Activated T-helper 1 cell treated with anti-CD3 and anti-CD28 coated beads, Interleukin-2, amount 50 U/mL, for 16 hours (primary cell): ENCODE measurements at places on chromosomes 5 and 9.

GRCh38 chr9:98929895-98930341 is 13.8 kb upstream of the COL15A1 start:
- DNase-seq = no peak

DNA sequence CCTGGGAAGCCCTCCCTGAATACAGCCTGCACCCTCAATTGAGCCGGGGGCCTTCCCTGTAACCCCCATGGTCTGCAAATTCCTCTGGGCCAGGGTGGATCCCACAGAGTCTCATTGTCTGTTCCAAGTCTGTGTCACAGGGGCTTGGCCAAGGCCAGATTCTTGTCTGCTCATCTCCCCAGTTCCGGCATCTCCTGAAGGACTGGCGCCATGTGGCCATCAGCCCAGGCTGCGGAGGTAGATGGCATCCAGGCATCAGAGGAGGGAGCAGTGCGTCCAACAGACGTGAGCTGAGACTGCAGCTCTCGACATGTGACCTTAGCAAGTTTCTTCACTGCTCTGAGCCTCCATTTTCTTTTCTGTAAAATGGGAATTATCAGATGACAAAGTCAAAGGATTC is 37.3 kb upstream of the RPL26L1 start:
- no peak for DNase-seq

GRCh38 chr5:122110987-122111386 is 18.4 kb upstream of the ZNF474 start:
- DNase-seq = no peak

DNA sequence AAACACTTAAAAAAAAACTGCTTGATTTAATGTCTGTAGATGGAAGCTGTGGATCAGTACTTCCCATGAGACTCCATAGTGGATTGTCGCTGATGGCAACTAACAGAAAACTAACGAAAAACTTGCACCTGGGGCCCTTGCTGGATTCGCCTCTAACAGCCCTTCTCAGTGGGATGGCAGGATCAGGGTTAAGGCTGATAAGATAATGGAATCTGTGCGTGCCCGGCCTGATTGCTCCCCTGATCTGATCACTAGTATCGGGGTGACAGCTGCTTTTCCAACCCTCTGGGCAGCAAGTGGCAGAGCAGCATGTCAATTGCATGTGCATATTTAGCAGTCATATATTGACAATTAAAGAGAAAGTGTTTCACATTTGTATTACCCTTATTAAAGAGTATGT is 185.8 kb upstream of the ELAVL2 start:
- DNase-seq = no peak

DNA sequence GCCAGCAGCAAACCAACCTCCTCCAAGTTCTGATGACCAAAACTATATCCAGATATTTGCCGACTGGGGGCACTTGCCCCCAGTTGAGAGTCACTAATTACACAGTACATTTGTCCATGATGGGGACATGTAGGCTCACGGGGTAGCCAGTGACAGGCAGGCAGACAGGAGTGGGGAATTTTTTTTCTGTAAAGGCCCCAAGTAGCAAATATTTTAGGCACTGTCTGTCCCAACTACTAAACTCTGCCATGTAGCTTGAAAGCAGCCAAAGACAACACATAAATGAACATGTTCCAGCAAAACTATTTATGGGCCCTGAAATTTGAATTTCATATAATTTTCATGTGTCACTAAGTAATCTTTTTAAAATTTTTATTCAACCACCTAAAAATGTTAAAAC is 80.7 kb downstream of the GRIA1 start:
- DNase-seq = no peak

DNA sequence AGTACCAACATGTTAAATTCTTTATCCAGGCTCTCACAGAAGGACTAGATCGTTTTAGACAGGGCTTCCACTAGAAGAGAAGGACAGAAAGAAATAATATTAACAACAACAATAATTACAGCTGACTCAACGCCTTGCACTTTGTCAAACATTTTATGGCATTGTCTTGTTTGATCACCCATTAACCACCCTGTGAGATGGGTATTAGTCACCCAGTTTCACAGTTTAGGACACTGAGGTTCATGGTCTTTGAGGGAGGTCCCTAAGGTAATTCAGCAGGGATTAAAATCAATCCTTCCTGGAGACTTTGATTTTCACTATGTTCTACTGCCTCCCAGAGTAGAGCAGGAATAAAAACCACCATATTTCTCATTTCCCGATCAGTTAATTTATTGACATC is 51.4 kb upstream of the BNC2 start:
- DNase-seq = no peak

GRCh38 chr9:33104401-33104800 is 27.9 kb upstream of the SMU1 start:
- DNase-seq = no peak

GRCh38 chr5:173480896-173481295 is 135.6 kb downstream of the BOD1 start:
- DNase-seq = no peak

GRCh38 chr5:156208271-156208670 is 118.7 kb upstream of the SGCD start:
- no peak for DNase-seq

DNA sequence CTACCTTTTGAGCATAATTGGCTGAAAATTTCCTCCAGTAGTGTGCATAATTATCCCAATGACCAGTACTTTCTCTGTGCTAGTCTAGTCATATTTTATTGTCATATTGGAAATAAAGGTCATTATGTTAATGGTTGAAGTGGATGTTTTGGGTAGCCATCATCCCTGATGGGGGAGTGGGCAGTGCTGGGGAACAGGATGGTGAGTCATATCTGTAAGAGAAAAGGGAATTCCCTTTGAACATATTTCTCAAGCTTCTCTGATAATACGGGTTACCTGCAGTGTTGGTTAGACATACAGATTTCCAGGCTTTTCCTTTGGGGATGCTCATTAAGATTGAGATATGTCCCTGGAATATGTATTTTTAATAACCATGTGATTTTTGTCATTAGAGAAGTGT is 33.3 kb upstream of the SPATA31D4 start:
- no peak for DNase-seq

DNA sequence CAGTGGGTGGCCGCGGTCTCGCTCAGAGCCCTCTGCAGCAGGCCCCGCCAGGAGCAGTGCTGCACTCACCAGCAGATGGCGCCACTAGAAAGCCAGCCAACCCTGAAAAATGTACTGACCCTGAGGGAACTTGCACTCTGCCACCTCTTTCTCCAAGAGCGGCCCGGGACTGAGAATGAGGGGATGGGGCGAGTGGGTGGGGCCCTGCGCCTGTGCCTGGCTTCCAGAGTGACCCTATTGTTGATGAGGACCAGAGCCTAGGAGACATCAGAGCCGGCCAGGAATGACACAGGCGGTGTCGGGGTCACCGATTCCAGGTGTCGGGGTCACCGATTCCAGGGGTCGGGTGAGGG is 2.9 kb upstream of the IL17B start:
- DNase-seq = peak; percentile 58

GRCh38 chr5:134606726-134607125 is 25.9 kb downstream of the SAR1B start:
- DNase-seq = no peak

DNA sequence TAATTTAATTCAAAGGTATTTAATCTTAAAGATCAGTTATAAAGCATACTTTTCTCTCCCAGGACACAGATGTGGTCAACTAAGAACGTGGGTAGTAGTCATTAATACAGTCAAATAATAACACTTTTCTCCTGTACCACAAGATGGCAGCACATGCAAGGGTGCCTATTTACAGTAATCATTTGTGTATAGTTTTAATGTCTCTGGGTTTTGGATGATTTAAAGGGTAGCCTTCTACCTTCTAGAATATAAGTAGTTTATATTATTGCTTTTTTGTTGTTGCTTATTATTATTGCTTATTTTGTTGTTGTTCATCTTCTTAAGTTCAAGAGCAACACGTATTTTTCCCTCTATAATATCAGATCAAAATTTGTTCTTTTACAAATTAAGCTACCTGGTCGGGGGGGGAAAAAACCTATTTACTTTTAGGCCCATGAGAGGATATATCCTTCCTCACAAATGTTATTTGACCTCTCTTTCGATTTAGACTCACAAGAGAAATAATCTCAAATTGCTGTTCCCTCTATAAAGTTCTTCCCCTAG is 59.6 kb upstream of the SLC27A6 start:
- no peak for DNase-seq

- DNase-seq = no peak
Measured at GRCh38 chr5:96788112-96788749, 19.5 kb downstream of the ERAP1 start.

DNA sequence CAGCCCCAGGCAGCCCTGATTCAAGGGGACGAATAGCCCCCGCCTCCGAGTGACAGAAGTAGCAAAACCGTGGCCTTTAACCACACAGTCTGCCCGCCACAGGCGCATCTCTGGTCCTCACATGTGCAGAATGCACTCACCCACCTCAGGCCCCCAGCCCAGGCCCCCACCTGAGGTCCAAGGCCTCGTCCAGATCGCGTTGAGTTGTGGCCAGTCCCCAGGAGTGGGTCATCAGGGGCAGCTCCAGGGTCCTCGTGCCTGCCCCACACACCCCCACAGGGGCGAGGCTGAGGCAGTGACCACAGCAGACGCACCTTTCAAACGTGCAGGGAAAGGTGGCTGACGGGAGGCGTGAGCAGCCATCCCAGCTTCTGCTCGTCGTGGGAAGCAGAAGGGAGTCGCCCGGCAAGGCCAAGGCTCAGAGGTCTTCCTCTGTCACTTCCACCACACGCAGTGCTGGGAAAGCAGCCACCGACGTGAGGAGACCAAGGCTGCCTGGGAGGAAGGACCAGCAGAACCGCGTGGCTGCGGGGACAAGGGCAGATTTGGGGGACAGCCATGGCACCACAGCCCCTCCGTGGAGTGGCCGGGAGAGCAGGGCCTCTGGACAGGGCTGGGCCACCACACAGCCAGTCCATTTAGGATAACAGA is 77.8 kb upstream of the OTULINL start:
- no peak for DNase-seq

DNA sequence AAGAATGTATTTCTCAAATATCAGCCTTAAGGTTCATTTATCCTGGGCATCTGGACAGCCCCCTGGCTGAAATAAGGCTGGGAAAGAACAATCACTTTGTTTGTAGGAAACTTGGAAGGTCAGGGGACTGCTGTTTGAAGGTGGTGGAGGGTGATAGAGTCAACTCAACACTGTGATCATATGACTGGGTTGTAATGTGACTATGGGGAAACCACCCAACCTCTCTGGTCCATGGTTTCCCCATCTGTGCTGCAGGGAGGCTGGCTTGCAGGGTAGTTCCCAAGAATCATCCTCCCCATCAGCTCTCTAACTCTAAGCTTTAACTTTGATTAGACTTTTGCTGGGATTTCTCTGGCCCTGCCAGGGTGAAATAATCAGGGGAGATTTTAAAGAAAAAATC is 10.0 kb downstream of the INSYN2B start:
- no peak for DNase-seq
